Keratinocyte (primary cell): ENCODE measurements at places on chromosomes 6 and 20. TPM values are rescaled to one million over a fixed set of nuclear protein-coding genes. Genes with fewer than 3 reads are reported as not detected.

PRSS16 gene
- polyA plus RNA-seq: 7.5 to 8.9 TPM (median 8.7 TPM) in 3 replicates

KHDC3L gene
- polyA plus RNA-seq: not detected in 3 replicates

SERINC1 gene
- 69.1 to 116 TPM (median 85.3 TPM) in 3 replicates for polyA plus RNA-seq

KIF6 gene
- 0.09 to 0.14 TPM in 2 of 3 replicates, not detected in the other for polyA plus RNA-seq

ZCCHC3 gene
- 4.9 to 6.8 TPM (median 5.7 TPM) in 3 replicates for polyA plus RNA-seq

TNFAIP3 gene
- 73.3 to 141 TPM (median 109 TPM) in 3 replicates for polyA plus RNA-seq

PTCRA gene
- not detected in 3 replicates for polyA plus RNA-seq

KIAA0408 gene
- 0.05 to 0.12 TPM in 2 of 3 replicates, not detected in the other for polyA plus RNA-seq

CST5 gene
- not detected in 3 replicates for polyA plus RNA-seq

ENPP4 gene
- 0.01 TPM in 3 replicates for polyA plus RNA-seq

POM121L2 gene
- polyA plus RNA-seq: 0.01 TPM in 1 of 3 replicates, not detected in the others

HLA-DOA gene
- 0.01 TPM in 1 of 3 replicates, not detected in the others for polyA plus RNA-seq

CYP24A1 gene
- 7.3 to 18.2 TPM (median 7.7 TPM) in 3 replicates for polyA plus RNA-seq

HACE1 gene
- 4.3 to 7.4 TPM (median 6.1 TPM) in 3 replicates for polyA plus RNA-seq

PRR18 gene
- polyA plus RNA-seq: not detected in 3 replicates

RAB44 gene
- 0.03 TPM in 2 of 3 replicates, not detected in the other for polyA plus RNA-seq

PCK1 gene
- polyA plus RNA-seq: not detected in 3 replicates

RSPO3 gene
- not detected in 3 replicates for polyA plus RNA-seq

CCN6 gene
- 0.46 to 0.90 TPM (median 0.50 TPM) in 3 replicates for polyA plus RNA-seq

TRIM10 gene
- not detected in 3 replicates for polyA plus RNA-seq

KHDRBS2 gene
- not detected in 3 replicates for polyA plus RNA-seq
